Activated gamma-delta T cell treated with Interleukin-2 at 50 U/mL for 16 hours (primary cell): ENCODE measurements at places on chromosomes 4 and X.

DNA sequence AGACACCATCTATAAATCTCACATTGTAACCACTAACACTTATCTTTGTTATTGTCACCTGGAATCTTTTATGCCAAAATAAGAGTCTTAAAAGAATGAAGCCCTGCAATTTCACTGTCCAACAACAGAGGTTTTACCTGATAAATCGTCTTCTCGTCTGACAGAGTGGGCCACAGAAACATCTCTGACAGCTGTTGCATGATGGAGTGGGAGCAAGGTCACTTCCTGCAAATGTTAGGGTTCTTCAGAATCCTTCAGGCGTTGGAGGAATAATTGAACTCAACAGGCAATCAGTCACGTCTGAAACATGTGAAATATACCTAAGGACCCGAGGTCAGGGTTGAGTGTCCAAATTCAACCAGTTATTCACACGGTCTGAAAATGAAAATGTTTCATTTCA, 353.6 kb downstream of the TRIML1 start:
- no peak for DNase-seq

GRCh38 chr4:15955670-15956069, 7.3 kb downstream of the FGFBP2 start:
- no peak for DNase-seq

DNA sequence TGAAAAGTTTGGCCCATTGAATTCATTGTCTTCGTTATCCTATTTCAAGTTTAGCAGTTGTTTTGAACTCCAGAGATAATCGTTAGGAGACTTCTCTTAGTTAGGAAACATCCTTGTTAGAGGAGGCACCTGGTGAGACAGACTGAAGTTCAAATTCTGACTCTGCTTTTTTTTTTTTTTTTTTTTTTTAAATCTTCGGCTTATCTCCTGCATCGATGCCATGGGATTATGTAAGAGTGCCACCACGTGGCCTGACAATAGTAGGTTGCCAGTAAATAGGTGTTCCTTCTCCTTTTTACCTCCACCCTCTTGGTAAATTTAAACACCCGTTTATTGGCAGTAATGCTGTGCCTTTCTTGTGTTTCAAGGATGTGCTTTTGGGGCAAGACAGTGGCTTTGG, 149.3 kb downstream of the SOWAHB start:
- DNase-seq = no peak

DNA sequence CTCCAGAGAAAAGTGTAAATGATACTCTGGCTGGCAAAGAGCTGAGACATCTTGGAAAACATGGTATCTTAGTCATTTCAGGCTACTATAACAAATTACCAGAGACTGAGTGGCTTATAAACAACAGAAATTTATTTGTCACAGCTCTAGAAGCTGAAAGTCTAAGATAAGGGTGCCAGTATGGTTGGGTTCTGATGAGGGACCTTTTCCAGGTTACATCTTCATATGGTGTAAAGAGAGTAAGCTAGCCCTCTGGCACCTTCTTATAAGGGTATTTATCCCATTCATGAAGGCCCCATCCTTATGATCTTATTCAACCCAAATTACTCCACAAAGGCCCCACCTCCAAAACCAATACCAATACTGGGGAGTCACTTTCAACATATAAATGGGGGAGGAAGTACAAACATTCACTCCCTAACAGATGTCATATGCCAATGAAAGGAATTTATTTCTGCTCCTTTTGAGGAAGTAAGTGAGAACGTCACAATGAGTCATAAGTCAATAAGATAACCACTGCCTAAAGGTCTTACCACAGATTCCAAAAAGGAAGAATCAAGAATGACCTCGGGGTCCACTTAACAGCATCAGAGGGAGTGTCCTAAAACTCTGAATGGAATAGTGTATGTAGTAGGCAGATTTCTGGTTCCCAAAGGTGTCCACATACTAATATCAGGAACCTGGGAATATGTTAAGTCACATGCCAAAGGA, 246.6 kb downstream of the OPHN1 start:
- no peak for DNase-seq

DNA sequence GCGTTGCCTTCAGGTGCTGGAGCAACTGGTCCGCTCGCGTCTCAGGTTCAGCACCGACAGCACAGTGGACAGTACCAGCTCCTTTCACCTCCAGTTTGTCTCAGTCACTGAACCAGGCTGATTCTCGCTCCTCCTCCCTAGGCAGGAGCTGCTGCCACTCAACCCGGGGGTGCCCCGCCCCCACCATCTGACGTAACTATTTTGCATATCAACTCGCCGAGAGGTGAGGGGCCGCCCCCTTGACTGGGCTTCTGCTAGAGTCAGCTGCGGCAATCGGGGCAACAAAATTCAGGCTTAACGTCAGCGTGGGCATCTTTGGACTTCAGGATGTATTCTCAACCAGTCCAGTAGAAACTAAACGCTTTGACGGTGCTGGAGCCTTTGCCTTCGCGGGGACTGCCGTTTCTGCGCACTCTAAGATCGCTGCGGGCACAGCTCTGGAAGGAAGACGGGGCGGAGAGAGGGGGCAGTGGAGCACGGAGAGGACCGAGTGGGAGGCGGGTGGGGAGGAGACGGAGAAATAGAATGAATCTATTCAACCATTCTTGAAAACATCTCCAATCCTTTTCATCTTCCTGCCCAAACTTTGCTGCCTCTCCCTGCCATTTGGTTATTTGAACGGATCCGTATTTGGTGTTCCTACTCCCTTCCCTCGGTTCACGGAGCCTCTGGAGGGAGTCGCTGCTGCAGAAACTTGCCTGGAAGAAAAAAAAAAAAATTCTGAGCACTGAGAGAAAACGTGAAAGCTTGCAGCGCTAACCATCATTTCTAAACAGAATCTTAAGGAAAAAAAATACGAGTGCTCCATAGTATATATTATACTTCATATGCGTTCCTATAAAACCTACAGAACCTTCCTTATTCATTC, at the start of gene FSTL5:
Gene FSTL5, minus strand, starts transcription at position 109 of the 868 bp plus-strand sequence. CDS start 52,604 bp downstream, outside the sequence.
- peak; percentile 4 for DNase-seq

DNA sequence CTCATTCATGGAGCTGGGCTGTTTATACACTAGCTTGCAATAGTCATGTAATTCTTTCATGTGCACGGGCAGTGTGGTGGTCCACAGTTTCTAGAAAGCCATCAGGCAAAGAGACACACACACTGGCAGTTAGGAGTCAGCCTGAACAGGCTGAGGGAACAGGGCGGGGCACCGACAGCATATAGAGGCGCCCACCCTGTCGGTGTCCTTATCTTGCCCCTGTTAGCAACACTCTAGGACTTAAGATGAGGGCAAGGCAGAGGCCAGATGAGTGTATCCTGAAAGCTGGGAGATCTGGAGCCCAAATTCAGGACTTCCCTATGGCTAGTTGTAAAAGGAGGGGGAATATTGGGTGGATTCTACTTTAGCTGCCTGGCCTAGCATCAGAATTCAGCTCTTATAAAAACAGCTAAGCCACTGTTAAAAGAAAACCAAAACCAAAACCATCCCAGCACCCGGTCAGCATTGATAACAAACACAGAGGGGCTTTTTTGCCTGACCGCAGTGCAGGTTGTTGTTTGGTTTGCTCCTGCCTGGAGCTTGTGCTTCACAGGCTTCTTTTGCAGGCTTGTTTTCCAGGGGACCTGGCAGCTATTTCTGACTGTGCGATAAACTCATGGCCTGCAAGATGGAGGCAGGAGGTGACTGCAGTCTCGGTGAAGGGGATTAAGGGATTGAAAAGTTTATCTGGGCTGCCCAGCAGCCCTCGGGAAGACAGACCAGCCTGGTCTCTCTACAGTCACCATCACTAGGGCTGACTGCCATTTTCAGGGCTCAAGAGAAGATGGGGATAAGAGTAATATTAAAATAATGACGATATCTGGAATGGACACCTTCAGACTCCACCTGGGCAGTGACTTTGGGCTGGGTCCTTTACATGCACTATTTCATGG, 638.9 kb downstream of the MID1IP1 start:
- no peak for DNase-seq

GRCh38 chrX:11341274-11342201, 48.3 kb downstream of the AMELX start:
- no peak for DNase-seq

DNA sequence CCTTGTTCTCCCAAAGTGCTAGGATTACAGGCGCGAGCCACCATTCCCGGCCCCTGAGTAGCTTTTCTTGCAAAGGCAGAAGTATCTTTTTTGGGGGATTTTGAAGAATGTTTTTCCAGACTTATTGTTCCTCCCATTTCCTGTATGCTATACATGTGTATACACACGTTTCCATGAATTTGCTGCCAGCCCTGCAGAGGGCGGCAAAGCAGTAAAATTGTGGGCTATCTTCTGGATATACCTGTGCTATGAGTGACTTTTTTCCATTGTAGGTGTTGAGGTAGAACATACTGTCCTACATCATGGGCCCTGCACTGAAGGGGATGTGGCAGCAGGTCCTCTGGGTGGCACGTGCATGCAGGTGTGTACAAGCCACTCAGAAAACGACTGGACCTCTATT, 16.9 kb upstream of the MED28 start:
- no peak for DNase-seq

- DNase-seq = no peak
Observed at GRCh38 chrX:138287205-138287877, 424.2 kb downstream of the FGF13 start.

DNA sequence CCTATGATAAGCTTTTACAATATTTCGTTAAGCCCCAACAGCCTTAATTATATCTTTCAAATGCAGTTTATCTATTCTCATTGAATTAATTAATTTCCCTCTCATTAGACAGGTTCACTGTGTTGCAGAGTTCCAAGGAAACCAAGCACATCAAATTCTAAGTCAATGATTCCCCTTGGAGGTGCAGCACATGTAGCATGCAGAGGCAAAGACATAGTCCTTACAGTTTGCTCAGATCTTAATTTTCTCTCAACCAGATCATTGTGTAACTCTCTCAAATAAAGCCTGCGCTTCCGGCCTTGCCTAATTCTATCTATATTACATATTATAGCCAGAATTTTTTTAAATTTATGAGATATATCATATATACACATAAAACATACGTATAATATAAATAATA, 205.4 kb downstream of the GRIA2 start:
- DNase-seq = no peak

DNA sequence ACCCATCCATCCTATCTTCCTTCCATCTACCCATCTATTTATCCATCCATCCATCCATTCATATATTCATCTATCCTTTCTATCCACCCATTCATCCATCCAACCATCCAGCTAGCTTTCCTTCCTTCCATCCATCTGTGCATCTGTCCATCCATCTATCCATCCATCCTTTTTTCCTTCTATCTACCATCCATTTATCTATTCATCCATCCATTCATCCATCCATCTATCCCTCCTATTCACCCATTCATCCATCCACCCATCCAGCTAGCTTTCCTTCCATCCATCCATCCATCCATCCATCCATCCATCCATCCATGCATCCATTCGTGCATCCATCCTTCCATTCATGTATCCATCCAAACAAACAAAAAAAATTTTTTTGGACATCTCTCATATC, 118.8 kb downstream of the PSAPL1 start:
- no peak for DNase-seq

- no peak for DNase-seq
Observed at GRCh38 chr4:106953036-106953705, 82.9 kb downstream of the DKK2 start.
